GM23248 (cell line): ENCODE measurements at places on chromosomes 12 and 14. TPM values are rescaled to one million over a fixed set of nuclear protein-coding genes. Genes with fewer than 3 reads are reported as not detected.

DNA sequence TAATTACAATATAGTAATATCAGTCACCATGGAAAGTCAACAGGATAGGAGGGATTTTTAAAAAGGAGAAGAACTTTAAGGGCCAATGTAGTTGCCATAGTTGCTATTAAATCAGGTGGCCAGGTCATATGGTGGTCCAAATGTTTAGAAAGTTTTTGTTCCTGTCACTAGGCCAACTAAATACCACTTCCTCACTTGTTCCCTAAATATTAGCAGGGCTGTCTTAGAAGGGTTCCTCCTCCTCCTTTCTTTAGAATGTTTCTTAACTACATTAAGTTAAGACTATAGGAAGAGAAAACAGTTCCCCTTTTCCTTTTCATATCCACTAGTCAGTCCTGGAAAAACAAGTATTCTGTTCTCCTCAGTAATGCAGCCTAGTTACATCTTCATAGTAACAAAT is 50.3 kb downstream of the MON2 start:
- DNase-seq = no peak

DNA sequence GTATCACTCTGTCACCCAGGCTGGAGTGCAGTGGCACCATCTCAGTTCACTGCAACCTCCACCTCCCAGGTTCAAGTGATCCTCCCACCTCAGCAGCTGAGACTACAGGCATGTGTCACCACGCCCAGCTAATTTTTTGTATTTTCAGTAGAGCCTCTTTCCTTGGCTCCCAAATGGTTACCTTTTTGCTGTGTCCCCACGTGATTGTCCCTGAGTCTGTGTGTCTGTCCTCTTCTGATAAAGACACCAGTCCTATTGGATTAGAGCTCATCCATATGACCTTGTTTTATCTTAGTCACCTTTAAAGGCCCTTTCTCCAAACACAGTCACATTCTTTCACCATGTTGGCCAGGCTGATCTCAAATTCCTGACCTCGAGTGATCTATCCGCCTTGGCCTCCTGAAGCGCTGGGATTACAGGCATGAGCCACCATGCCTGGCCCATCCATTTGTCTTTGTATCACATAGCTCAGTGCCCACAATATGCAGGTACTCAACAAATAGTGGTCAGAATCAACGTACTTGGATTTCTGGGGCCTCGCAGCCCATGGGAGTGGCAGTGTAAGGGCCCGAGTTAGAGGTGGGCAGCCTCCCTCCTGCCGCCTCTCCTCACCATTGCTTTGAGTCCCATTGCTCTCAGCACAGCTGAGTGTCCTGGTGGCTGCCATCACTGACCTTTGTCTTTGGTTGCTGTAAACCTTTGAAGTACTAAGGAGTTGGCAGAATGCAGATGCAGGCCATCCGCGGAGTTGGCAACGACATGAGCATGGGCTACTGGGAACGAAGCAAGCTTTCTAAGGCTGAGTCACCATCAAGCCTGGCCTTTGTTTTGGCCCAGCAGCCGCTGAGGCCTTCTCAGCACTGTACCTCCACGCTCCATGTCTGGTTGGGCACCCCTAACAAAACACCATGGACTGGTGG is 9.3 kb downstream of the TPCN1 start:
- DNase-seq = no peak

DNA sequence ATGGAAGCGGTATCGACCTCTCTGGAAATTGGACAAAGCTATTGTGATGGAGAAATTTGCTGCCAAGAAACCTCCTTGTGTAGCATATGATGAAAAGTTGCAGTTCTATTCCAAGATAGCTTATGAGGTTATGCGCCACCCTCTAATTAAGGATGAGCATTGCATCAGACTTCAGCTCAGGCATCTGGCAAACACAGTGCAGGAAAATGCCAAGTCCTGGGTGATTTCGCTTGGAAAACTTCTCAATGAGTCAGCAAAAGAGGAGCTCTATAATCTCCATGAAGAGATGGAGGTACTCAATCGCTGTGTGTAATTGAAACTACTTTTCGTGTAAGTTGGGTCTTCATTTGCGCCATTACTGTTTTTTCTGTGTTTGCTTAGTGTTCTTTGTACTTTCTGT is 51.2 kb downstream of the DNAH10 start:
- DNase-seq = peak; percentile 75

SETD3 gene
- 54.6 and 65.6 TPM in 2 replicates for total RNA-seq

GPRC5D gene
- total RNA-seq = not detected in 2 replicates

GRCh38 chr12:57822392-57823130 is 4.0 kb upstream of the AVIL start:
- DNase-seq = no peak

GRCh38 chr12:75995691-75996090 is 35.9 kb downstream of the PHLDA1 start:
- DNase-seq = no peak

DNA sequence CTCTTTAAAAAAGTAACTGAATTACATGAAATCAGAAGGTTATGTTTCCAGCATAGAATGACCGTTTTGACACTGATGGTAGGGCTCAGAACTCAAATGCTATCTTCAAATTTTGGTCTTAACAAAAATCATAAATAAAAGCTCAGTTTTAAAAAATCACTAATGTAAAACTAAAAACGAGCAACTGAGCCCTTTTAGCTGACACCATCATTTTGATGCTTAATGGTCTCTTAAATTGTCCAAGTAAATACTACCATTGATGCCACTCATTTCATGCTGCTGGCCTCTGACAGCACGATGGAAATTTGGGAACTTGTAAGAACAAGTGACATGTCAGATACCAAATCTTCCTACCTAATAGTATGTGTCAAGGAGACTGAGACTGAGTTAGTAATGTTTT is 205.0 kb downstream of the AKAP6 start:
- no peak for DNase-seq

DNA sequence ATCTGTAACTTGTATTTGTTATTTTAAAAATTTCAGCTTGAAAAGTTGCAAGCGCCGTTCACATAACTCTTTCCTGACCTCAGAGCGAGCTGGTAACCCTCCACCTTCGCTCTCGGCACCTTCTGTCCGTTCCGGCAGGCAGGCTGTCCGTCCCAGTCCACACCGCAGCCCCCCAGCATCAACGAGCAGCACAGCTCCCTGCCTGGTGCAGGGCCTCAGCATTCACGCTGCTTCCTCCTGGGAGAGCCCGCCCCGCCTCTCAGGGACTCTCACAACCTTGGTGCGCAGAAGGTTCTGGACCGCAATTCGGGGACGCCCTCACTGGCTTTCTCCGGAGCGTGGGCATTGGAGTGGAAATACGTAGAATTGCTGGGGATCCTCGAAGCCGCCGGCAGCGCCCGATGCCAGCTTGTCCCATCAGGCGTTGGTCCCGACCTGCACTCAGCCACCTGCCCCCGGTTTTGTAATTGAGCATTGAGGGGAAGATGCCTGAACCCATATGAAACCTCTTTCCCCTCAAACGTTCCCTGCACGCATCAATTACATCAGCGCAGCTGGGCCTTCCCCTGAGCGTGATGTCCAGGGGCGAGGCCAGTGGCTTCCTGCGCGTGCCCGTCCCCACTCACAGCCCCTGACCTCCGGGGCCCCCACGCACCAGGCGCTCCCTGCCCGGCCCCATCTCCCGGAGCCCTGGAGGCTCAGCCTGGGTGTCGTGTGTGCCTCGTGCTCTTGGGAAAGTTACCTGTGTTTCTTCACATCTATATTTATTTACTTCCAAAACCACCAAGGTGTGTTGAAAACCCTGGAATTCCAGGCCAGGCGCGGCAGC is 19.1 kb downstream of the LRCOL1 start:
- DNase-seq = no peak

- DNase-seq = no peak
Measured at GRCh38 chr14:84704601-84705000, 825.3 kb upstream of the FLRT2 start.

TAC3 gene
- not detected in 2 replicates for total RNA-seq

GRCh38 chr12:6097411-6097810 is 27.1 kb downstream of the VWF start:
- peak; percentile 90 for DNase-seq

DNA sequence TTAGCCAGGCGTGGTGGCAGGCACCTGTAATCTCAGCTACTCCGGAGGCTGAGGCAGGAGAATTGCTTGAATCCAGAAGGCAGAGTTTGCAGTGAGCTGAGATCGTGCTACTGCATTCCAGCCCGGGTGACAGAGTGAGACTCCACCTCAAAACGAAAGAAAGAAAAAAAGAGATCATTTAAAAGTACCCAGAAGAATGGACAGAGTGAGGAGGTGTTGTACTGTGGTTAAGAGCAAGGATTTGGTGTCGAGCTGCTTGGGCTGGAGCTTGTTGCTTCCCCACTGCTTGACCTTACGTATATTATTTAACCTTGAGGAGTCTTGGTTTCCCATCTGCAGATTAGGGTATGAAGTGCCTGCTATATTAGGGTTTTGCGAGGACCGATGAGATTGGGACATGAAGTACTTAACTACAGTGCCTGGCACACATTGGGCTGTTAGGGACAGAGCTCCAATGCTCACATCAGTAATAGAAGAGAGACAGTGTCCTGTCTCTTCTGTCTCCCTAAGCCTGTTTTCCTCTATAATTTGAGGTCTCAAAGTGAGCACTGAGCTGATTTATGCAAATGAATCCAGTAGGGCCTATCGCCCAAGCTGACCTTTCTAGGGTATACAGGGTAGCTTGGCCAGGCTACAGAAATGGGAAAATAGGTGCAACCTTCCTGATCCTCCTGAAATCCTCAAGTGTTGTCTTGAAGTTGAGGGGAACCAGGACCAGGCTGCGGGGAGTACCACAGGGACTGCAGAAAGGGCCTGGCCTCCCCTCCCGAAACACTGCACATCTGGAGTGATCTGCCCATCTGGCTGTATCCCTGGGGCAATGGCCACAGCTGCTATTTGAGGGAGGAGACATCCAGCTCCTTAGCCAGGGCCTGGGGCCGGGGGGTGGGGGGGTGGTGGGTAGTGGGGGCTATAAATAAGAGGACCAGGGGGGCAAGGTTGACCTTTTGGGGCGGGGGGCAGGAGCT is 8.6 kb upstream of the HDAC7 start:
- peak; percentile 40 for DNase-seq

EIF2S3B gene
- 4.9 and 8.9 TPM in 2 replicates for total RNA-seq

GRCh38 chr12:34605955-34606748 is 583.9 kb downstream of the ALG10 start:
- DNase-seq = no peak

VRTN gene
- not detected in 2 replicates for total RNA-seq

DNA sequence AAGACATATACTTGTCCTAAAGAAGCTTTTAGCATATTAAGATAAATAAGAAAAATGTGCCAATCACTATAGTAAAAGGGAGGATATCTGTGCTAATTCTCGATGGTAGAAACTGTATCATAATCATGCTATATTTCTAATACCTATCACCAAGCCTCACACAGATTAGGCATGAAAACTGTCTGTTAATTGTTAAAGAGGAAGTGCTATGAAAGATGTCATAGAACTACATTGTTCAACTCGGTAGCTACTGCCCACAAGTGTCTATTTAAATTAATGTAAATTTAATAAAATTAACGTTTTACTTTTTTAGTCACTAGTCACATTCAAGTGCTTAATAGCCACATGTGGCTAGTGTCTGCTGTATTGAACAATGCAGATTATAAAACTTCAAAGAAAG is 77.5 kb upstream of the KICS2 start:
- no peak for DNase-seq

GRCh38 chr12:130956456-130957303 is 3.0 kb downstream of the ADGRD1 start:
- no peak for DNase-seq

GRCh38 chr14:103558071-103558882 is 4.2 kb downstream of the BAG5 start:
- DNase-seq = peak; percentile 89

GLIPR1L2 gene
- total RNA-seq = 0.51 and 1.6 TPM in 2 replicates

- no peak for DNase-seq
Measured at GRCh38 chr12:4288296-4289131, 15.0 kb downstream of the CCND2 start.

DNA sequence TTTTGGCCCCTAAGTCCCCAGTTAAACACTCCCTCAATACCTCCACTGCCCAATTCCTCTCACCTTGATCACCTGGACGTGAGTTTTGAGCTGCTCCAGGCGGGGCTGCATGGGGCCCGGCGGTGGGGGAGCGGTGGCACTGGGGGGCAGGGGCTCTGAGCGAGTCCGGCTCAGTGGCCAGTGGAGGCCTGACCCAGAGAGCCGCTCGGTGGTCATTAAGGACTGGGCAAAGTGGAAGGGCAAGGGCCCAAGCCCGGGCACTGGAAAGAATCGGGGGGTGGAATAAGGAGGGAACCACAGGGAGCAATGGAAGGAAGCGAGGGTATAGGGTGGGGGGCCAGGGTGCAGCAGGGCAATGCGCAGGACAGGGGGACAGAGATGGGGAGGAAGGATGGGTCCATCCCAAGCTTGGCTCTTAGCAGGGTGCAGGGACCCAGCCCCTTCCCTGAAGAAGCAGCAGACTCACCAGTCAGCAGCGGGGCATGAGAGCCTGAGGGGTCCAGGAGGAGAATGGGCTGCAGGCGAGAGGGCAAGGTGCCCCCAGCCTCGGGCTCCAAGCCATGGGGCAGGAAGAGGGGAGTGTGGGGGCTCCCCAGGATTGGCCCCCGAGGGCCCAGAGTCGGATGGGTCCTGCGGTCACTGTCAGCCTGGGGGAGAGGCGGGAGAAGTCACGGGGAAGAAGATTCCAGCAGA is 22.2 kb downstream of the SLC48A1 start:
- DNase-seq = no peak

DNA sequence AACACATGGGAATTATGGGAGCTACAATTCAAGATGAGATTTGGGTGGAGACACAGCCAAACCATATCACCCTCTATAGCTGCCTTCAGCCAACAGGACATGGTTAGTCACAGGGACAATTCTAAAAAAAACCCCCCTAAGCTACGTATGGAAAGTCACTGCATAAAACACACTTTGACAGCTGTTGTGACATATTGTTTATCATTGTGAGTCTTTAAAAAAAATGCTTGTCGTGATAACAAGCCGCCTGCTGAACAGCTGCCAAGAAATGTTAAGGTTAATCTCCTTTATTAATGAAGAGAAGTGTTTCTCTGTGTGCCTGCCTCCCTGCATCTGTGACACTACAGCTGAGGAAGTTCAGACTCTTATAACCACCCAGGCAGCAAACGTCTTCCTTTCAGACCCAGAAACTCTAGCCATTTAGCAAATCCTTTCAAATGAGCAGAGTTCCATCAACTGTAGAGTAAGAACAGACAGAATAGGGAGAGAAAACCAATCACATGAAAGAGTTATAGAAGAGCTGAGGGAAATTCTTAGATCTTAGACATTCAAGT is 1459.6 kb upstream of the TMEM132C start:
- DNase-seq = no peak

- DNase-seq = peak; percentile 48
Measured at GRCh38 chr12:28088566-28089272, 101.5 kb upstream of the CCDC91 start.

- DNase-seq = no peak
Measured at GRCh38 chr12:19884021-19884492, 444.8 kb downstream of the AEBP2 start.

- no peak for DNase-seq
Measured at GRCh38 chr14:34020014-34020413, 69.1 kb upstream of the EGLN3 start.

- peak; percentile 97 for DNase-seq
Measured at GRCh38 chr12:131830335-131830913, 2.2 kb downstream of the MMP17 start.

- DNase-seq = no peak
Measured at GRCh38 chr12:38373784-38374183, 57.2 kb downstream of the ALG10B start.

GRCh38 chr12:7304456-7304855 is 584 bp downstream of the ACSM4 start:
- no peak for DNase-seq

TMEM132C gene
- not detected in 2 replicates for total RNA-seq

- peak; percentile 62 for DNase-seq
Measured at GRCh38 chr14:38524636-38525509, 269.0 kb upstream of the CLEC14A start.

GRCh38 chr12:131473741-131474709 is 236.9 kb upstream of the SFSWAP start:
- no peak for DNase-seq
